Stimulated activated CD8-positive, alpha-beta memory T cell treated with anti-CD3 and anti-CD28 coated beads, Interleukin-7, amount 100 ng/mL, for 24 hours (primary cell): ENCODE measurements at places on chromosomes 5 and 9.

GRCh38 chr5:56328753-56329560 is 95.8 kb upstream of the ANKRD55 start:
- no peak for DNase-seq

GRCh38 chr9:131715906-131716305 is 24.0 kb downstream of the RAPGEF1 start:
- DNase-seq, result no peak

DNA sequence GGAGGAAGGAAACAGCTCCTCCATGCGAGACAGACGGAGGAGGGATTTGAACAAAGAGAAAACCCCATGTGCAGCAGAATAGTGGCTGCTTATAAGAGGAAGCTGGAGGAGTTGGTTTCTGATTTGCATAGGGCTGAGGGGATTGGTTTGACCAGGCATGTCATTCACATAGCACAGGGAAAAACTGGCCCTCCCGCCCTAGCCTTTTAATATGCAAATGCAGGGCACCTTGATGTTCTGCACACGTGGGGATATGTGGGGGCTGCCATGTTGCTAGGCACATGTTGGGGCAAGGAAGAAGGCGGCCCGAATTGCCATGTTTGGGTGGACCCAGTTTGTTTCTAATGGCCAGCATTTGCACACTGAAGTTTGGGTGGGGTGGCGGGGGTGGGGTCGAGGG is 42.2 kb downstream of the OSMR start:
- no peak for DNase-seq

DNA sequence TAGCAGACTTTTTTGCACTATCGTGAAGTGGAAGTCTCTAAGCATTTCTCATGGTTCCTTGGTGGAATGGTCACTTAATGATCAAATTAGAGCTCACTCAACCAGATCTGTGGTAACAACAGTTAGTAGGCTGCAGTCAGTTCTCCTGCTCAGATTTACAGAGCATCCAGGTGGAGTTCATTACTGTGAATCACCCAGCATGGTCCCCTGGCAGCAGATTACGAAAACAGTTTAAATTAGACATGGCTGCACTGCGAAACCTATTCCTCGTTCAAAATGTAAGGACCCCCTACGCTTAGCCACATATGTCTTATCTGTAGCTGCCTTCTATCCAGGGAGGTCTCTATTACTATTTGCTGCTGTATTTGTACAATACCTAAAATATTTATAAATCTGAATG is 823.6 kb upstream of the ARRDC3 start:
- no peak for DNase-seq

DNA sequence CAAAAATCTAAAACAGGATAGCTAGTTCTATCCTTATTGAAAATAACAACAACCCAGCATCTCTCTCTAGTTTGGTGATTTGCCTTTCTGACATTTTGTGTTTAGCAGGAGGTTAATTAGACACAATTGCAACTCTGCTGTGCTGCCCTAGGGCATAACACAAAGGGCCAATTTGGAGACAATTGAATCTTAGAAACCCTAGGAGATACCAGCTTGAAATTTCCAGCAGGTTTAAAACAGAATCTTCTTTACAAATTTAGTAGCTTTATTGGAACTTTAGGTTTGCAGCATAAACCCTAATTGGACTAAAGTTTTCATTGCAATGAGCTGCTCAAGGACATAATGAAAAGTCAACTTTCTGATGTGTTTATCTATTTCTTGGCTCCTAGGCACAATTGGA is 166.7 kb upstream of the FER start:
- no peak for DNase-seq

DNA sequence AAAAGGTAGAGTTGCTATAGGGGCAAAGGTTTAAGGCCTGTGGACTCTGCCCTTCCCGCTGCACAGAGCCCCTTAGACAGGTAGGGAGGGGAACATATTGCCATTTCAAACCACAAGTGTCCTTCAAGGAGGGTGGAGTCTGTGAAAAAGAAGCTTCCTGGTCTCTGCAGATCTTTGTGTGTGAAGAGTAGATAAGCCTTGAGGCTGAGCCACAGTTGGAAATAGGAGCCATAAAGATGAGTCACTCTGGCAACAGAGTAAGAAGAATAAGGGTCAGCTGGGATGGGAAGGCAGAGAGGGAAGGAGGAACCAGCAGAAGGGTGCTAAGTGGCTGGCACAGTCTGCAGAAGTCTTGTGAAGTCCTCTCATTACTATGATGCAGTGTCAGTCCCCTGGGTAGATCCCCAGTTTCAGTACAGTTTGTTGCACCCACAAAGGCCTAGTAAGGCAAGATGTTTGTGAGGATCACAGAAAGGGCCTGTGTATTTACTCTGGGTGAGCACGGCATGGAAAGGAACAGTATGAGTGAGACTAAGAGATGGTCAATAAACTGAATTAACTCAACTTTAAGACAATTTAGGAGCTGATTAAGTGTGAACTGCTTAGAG is 18.1 kb downstream of the GRXCR2 start:
- no peak for DNase-seq

- no peak for DNase-seq
These were observed 77.3 kb upstream of the MAP3K1 start for GRCh38 chr5:56737951-56738606.

DNA sequence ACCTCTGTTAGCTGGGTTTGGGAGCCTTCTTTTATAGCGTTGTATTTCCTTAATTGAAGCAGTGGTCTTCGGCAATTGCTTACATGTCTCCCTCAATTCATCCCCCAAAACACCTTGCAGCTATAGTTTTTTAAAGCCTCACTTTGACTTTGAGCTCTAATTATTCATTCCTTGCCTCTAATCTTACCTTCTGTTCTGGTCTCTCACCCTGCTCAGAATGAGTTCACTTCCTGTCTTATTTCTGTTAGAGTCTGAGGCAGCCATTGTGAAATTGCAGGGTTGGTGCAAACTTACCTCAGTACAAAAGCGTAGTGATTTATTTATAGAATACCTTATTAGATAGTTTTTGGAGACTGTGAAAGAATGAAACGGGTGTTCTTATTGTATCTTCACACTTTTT is 35.0 kb downstream of the AOPEP start:
- DNase-seq, result no peak

DNA sequence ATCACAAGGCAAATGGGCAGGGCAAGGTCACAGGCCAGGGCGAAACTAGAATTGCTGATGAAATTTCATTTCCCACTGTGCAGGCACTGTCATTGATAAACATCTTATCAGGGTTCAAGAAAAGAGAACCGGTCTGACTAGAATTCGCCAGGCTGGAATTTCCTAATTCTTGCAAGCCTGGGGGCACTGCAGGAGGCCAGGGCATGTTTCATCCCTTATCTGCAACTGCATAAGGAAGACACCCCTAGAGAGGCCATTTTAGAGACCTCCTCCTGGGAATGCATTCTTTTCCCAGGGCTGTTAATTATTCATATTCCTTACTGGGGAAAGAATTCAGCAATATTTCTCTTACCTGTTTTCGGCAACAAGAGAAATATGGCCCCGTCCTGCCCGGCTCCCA is 266.2 kb upstream of the CYLC2 start:
- DNase-seq, result no peak

DNA sequence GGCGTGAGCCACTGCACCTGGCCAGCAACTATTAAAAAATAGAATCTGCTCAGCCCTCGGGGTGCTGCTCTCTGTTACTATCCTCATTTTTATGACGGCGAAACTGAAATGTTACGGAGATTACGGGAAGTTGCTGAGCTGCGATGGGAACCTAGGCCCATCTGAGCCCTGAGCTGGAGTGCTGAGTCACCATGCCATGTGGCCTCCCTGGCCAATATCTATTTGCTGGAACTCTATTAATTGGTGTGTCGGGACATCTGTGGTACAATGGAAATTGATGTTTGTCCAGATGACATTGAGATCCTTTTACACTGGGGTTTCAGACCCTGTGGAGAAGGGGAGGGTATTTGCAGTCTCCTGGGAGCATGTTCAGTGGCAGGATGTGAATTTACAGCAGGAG is 8.1 kb downstream of the PRDM12 start:
- no peak for DNase-seq

- no peak for DNase-seq
These were observed 158.8 kb downstream of the SLF1 start for GRCh38 chr5:94777056-94777880.

DNA sequence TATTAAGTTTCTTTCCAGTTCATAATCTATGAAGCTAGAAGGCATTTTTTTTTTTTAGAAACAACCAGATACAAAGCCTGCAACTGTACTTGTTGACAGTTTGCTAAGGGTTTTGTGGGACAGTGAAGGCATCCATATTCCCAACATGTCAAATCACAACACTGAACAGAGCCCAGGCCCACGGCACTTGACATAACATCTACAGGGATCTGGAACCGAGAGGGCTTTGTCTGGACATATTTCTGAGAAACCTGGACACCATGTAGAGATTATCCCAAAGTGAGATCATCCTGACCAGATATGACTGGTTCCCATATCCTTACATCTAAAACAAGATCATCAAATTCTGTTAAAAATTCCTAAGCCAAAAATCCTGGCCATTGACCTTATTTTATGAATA is 336.3 kb downstream of the ACTL7B start:
- no peak for DNase-seq

DNA sequence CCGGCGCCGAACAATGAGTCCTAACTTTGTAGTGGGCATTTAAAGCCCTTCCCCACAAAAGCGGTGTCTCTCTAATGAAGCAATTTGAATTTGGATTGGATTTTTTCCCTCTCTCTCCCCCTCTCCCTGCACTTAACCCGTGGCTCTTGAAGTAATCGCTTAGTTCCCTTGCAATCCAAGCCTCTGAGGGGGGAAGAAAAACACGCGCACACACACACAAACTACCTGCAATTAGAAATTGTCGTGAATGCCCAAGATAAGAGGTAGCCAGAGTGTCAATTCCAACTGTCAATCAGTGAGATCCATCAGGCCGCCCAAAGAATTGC is 1.2 kb downstream of the LHX6 start:
- DNase-seq, result no peak

DNA sequence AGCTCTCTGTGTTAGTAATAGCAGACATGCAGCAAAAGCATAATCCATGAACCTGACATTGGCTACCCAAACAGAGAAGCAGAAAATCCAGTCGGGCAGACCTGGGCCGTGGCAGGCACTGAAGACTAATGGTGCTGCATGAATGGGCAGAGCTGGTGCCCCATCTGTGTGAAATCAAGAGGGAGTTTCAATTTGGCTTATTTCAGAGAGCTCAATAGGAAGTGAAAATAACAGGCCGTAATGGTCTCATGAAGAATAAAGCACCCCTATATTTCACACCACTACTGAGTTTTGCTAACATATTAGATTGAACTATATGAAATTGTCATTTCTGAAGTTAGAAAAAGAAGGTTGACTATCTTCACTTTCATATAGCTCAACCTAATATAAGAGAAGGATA is 149.7 kb downstream of the ENC1 start:
- no peak for DNase-seq

DNA sequence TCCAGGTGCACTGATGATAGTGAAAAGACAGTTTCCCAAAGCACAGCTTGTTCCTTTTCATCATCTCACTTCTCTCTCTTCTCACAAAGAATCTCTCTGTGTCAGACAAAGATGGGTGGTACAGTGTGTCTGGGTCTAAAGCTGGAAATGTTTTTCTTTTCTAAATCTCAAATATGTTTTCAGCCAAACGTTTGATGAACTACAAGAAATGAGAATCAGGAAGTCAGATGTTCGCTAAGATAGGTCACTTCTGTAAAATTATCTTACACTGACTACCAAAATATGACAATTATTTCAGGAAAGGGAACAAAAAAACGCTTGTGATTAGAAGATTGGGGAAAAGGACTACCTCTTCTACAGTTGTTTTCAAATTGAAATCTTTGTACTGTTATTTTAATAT is 708.8 kb downstream of the PTPRD start:
- no peak for DNase-seq

- DNase-seq, result no peak
These were observed 410.2 kb downstream of the PSAT1 start for GRCh38 chr9:78707080-78707479.

DNA sequence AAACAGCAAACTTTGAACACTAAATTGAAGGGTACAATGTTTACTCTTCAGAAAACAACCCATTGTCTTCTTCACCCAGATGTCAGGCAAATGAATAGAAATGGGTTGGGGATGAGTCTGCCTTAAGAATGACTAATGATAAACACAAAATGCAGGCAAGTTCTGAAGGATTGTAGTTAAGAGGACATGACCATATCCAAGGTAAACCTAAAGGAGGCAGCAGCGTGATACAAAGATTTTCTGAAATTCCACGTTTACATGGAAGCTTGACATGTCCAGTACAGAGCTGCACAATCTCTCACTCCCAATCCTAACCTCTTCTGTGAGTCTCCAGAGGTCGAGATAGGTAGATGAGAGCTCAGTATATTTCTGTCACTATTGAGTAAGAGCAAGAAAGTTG is 1263.2 kb upstream of the CDH6 start:
- no peak for DNase-seq

GRCh38 chr5:105506692-105507277 is 1944.2 kb upstream of the NUDT12 start:
- DNase-seq, result no peak

DNA sequence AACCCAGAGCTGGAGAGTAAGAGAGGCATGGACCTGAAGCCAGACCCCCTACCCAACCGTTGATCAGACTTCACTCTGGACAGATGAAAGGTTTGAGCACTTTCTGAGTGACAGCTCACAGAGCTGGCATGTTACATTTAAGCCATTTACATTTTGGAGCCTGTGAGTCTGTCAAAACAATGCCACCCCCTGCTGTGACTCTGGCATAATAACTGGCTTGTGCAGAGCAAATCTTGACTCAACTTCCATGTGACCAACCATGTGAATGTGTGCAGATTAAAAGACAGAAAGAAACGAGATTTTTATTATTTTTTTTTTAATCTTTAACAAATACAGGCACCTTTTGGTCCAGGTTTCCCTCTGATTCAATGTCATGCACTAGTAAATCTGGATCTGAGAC is 48.5 kb downstream of the MFAP3 start:
- DNase-seq, result no peak

GRCh38 chr5:159189310-159189709 is 20.0 kb downstream of the RNF145 start:
- no peak for DNase-seq

DNA sequence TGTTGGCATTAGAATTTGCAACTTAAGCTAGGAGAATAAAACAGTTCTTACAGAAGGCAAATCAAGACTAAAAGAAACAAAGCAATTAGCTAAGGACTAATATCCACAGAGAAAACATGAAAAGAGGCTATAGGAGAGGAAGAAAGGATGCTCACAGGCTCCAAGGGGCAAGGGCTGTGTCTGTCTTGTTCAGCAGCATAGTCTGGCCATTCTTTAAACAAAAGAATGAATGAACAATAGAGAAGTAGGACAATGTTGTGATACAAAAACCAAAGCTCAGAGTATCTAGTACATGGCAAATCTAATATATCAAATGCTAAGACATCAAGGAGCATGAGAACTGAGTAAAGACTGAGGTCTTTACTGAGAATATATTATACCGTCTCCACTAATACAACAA is 39.5 kb downstream of the PLPP1 start:
- DNase-seq, result no peak

GRCh38 chr9:129745200-129745599 is 7.6 kb downstream of the PTGES start:
- DNase-seq, result no peak
